ENCODE measurements at places on chromosomes 3 and 15.

DNA sequence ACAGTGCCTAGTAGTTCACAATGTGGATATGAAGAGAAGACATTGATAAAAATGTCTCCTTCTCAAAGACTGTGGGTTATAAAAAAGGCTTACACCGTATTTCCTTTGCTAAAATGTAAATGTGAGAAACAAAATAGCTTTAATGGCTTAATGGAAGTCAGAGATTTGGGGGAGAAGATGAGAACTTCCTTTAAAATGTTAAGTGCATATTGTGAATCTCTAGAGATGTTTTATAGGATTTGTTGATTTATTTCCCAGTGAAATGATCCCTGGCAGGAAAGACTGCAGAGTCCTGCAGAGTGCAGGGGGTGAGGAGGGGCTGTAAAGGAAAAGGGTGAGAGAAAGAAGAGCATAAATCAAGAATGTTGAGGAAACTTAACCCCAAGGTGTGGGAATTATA, 305.1 kb downstream of the GAP43 start:
- DNase-seq = no peak

GRCh38 chr3:72047221-72047871, 262.4 kb upstream of the PROK2 start:
- DNase-seq = no peak

GRCh38 chr3:114083112-114083511, 26.6 kb downstream of the QTRT2 start:
- DNase-seq = no peak

- no peak for DNase-seq
These were observed 16.0 kb upstream of the ATOSA start for GRCh38 chr15:52695154-52695553.

GRCh38 chr3:60217156-60217911, 1033.9 kb downstream of the FHIT start:
- DNase-seq = no peak

DNA sequence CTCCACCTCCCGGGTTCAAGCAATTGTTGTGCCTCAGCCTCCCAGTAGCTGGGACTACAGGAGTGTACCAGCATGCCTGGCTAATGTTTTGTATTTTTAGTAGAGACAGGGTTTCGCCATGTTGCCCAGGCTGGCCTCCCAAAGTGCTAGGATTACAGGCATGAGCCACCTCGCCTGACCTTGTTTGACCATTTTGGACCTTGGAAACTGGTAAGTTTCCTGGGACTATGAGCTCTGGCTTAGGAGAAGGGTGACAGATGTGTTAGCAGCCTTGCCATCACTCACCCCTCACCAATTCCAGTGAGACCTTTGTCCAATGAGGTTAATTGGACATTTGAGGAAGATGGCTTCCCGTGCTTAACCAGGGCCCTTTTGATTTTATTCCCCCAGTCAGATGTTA, 19.9 kb downstream of the DNASE1L3 start:
- DNase-seq = no peak

- no peak for DNase-seq
These were observed 94.7 kb downstream of the SSR3 start for GRCh38 chr3:156460206-156460611.

GRCh38 chr3:179536256-179536655, 26.5 kb upstream of the ACTL6A start:
- DNase-seq = no peak

- DNase-seq = no peak
These were observed 132.2 kb downstream of the DUT start for GRCh38 chr15:48463366-48463880.

DNA sequence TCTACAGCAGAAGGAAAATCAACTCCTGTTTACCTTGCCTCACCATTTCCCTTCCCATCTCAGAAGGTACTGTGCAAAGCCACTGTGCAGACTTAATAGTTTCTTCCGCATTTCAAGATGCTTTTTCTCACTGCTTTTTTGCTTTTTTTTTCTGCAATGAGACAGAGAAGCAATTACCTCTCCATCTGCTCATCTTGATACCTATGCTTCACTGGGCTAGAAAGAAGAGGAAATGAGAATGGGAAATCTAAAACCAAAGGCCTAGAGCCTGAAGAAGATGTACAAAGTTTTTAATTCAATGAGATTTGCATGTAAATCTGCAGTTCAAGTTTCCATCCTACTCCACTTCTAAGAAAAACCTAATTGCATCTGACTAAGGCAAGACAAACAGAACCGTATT, 238.1 kb upstream of the SETMAR start:
- no peak for DNase-seq

DNA sequence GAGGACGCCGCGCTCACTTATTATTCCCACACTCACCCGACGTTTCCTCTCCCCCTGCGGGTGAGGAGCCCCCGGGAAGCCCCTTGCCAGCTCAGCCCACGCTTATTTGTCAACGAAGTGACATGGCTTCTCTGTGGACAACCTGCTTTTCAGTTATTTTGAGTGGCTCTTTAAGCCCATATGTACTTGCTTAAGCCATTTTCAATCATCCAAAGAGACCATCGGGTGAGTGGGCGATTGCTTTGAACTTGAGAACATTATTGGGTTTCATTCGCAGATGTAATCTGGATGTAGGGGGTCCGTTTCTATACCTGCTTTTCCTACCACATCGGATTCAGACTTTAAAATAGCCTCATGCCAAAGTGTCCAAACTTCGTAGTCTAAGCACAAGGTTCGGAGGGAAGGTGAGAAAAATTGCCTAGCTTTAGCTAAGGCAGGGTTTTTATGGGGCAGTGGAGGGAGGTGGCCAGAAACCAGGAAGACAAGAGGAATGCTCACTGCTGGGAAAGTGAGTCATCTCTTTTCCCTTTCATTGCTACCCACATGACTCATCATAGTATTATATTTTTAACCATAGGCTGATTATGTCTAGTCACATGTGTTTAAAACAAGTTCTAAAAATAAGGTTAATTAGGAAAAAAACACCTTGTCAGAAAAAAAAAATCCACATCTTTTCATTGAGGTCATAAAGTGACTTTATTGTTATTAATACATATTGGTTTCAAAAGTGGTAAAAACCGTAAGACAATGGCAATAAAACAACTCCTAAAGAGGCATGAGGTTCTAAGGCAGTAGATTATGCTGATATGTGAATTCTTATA, 773.1 kb upstream of the NR2F2 start:
- no peak for DNase-seq

DNA sequence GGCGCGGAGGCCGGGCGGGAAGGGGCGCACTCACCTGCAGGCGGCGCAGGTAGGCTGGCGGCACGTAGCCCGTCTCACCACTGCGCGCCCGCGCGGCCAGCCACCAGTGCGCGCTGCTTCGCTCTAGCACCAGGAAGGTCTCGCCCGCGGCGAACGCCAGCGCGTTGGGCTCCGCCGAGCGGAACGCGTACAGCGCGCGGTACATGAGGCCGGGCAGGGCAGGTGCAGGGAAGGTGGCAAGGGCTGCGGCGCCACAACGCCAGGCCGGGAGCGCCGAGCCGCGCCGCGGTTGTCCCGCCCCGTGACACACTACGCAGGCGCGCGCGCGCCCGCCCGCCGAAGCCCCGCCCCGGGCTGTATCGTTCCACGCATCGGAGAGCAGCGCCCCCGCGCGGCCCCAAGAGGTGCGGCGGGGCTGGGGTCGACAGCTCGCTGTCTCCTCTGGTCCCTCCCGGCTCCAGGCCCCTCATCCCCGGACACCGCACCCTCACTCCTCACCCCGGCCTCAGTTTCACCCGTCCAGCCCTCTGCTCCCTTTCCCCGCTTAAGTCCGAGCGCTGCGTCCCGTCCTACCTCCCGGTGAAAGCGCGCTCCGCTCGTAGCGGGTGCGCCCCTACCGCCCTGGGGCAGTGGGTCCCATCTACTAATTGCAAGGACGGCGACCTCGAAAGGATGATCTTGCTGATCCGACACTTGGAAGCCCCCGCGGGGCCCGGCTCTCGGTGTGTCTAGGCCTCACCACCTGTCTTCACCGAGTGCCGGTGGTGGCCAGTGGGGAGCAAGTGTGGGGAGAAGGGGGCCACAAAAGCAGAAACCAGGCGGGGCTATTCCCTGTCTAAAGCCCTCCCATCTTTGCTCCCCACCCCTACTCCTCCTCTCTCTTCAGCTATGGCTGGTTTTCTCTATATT, at the start of gene NCKIPSD:
Gene NCKIPSD (minus strand): TSS at position 313 of the 909 bp plus-strand sequence. CDS start 108 bp downstream, at position 205.
- DNase-seq = no peak

DNA sequence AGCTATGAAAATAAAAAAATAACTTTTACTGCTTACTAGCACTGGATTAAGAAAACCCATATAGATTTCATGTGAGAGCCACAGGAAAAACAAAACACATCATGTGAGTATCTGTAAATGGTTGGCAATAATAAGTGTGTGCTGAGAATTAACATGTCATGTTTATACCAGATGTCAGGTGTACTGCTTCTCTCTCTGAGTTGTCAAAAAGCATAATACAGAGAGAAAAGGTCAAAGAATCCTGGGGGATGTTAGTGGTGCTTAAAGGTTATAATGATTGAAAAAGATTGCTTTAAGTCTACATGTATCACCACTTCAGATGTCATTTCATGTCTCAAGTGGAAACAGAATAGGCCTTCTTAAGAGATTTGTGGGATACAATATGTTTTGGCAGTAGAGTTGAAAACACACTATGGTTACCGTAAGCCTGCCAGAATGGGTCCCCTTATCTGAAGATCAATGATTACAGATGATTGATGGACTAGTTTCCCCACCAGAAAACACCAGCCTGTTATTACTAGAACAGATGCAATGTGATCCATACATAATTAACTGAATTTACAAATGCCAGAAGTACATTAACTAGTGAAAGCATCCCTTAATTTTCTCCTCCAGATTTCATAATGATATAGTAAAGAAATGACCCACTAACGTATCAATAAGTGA, 204.1 kb downstream of the CNTN3 start:
- DNase-seq = no peak

GRCh38 chr3:179088306-179088705, 16.7 kb upstream of the ZMAT3 start:
- DNase-seq = no peak
